Astrocyte of the hippocampus (primary cell): ENCODE measurements at places on chromosomes 16 and 17.
A peak's percentile ranks its signal among the peaks of the same experiment; 100 is the strongest.

GRCh38 chr17:61002316-61002736, 324.7 kb downstream of the BCAS3 start:
- DNase-seq, result peak; percentile 57

- no peak for DNase-seq
Observed at GRCh38 chr17:18006495-18007239, 32.3 kb downstream of the ATPAF2 start.

GRCh38 chr17:42050393-42051012, at the start of gene C17orf113:
Gene C17orf113 (minus strand): TSS chr17:42050601. CDS start chr17:42043376, 7,225 bp downstream.
- peak; percentile 69 for DNase-seq

GRCh38 chr16:71426880-71427615, 14.8 kb downstream of the TLE7 start:
- DNase-seq, result no peak

DNA sequence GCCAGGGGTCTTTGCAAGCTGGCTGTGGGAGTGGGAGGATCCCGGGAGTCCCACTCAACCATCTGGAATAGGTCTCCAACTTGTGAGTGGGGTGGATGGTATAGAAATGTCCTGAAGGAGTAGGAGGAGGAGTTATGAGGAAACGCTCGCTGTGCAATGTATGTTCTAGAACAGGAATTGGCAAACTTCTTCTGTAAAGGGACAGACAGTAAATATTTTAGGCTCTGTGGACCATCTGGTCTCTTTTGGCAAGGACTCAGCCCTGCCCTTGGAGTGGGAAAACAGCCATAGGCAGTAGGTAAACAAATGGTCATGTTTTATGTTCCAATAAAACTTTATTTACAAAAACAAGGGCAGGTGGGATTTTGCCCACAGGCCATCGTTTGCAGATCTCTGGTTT, 149.2 kb downstream of the NPIPB5 start:
- no peak for DNase-seq

DNA sequence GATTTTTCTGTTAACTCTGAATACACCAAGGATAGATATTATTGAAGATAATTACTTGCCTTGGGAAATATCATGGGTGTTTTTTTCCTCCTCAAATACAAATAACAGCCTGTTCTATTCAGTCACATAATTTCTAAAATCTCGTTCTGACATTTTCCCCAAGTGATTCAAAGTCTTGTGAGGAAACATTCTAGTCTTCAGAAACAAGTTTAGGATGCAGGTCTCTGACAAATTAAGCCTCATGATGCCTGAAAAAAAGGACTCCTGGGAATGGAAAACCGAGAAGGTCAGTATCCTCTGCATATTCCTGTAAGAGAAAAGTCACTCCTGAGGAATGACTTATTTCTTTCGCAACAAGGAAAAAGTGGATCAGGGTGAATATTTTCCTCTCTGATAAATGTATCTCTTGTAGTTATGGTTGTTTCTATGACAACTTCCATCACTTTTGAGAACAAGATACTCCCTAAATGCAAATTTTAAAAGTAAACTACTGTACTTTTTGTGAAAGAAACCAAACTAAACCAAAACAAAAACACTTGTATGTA, 384.6 kb downstream of the CNTNAP4 start:
- DNase-seq, result no peak

- no peak for DNase-seq
Observed at GRCh38 chr16:794091-794822, 5.8 kb downstream of the CHTF18 start.

- DNase-seq, result no peak
Observed at GRCh38 chr17:2656283-2656682, 55.3 kb downstream of the CLUH start.

DNA sequence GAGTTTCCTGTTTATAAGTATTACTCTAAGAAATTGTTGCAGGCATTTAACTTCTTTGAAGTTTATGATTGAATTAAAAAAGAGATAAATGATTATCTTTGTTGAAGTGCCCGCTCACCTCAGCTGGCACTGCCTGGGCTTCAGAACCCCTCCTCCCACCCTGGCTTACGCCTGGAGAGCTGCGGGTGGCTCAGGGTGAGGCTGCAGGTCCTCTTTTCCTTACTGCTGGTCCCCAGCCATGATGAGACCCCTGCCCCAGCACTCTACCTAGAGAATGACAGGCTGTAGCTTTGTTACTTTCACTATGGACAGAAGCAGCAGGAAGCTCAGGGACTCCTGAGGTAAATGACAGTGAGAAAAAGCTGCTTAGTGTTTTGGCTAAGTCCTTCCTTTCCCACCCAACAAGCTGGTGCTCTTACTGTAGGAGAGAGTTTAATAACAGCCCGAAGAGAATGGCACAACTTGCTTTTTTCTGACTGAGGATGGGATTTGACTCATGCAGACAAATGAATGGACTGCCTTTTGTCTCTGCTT, 62.1 kb downstream of the EPN2 start:
- no peak for DNase-seq

DNA sequence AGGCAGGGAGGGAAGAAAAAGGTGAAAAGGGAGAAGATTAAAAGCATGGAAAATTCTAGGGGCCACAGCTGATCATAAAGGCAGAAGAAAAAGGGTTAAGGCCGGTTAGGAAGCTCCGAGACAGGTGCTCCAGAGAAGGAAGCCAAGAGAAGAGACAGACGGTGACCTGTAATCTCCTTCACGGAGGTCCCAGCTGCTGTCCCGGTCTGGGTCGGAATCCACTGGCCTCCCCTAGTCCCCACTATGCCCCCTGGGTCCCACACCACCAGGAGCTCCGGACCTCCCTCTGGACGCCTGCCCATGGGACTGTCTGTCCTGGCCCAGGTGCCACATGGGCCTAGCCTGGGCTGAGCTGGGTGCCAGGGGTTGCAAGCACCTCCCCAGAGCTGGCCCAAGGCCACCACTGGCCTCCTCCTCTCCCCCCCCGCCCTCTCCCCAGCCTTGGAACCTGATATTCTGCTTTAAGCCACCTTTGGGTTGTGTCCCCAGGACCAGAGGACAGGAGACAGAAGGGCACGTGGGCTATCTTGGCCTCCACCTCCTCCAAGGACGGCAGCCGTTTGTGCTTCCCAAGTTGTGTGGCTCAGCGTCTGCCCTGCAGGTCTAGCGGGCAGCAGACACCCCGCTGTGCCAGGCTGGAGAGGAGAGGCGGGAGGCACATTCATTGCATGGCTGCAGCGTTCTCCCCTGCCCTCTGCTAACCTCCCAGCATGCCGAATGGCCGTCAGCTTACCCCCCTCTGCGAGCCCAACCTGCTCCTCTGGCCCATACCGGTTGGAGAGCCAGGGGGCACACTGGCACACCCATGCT, 102.4 kb downstream of the ENGASE start:
- DNase-seq, result no peak

GRCh38 chr17:1918346-1919162, 88.7 kb downstream of the RPA1 start:
- DNase-seq, result no peak

DNA sequence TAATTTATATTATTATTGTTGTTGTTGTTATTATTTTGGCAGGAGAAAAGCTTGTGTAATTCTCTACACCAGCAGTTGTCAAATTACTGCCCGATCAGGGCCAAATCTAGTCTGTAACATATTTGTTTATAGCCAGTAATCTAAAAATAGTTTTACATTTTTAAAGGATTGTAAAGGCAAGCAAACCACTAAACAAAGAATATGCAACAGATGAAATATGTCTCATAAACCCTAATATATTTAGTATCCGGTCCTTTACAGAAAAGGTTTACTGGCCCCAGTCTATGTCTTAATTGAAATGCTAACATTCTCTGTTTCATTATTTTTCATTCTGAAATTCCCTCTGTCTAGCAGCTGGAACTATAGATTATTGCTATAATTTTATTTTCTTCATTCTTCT, 709.5 kb downstream of the KCNJ2 start:
- no peak for DNase-seq

- DNase-seq, result no peak
Observed at GRCh38 chr16:3856367-3857141, 24.0 kb downstream of the CREBBP start.

GRCh38 chr16:7976563-7976962, 613.7 kb downstream of the TMEM114 start:
- DNase-seq, result no peak

GRCh38 chr16:9511389-9511788, 419.9 kb downstream of the HAPSTR1 start:
- DNase-seq, result no peak

GRCh38 chr16:2692948-2693651, 10.8 kb downstream of the KCTD5 start:
- DNase-seq, result peak; percentile 74

GRCh38 chr16:7443142-7443541, 110.5 kb downstream of the RBFOX1 start:
- DNase-seq, result no peak

- DNase-seq, result no peak
Observed at GRCh38 chr16:50532576-50532975, 15.6 kb upstream of the NKD1 start.

DNA sequence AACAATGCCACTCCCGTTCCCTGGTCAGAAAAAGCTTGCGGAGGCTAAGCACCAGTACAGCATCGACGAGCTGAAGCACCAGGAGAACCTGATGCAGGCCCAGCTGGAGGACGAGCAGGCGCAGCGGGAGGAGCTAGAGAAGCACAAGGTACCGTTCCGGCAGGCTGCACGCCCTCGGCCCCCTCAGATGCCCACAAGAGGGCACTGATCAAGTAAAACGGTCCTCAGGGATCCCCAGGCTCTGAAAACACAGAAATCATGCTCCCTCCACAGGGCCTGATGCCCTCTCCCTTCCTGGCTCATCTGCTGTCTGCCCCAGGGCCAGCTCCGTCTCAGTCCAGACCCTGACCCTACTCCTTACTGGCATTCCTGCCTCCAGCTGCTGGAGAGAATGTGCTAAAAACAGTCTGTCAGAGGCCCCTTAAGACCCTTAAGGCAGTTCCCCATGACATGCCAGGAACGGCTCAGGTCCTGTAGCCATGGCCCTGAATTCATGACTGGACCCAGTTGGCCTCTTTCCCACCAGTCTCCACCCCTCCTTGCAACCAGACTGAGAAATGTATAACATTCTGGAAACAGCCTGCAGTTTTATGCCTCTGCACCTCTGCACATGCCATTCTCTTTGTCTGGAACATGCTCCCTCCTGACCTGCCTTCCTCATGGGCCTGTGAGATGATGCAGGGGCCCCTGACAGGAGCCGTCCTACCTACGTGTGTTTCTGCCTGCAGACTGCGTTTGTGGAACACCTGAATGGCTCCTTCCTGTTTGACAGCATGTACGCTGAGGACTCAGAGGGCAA, 21.8 kb downstream of the DRC3 start:
- DNase-seq, result peak; percentile 69

- peak; percentile 74 for DNase-seq
Observed at GRCh38 chr17:28949185-28950016, 1.9 kb downstream of the PHF12 start.

- no peak for DNase-seq
Observed at GRCh38 chr16:8722025-8722348, 47.6 kb downstream of the ABAT start.

- DNase-seq, result no peak
Observed at GRCh38 chr17:77321649-77322513, 181.1 kb downstream of the SEC14L1 start.

- DNase-seq, result no peak
Observed at GRCh38 chr17:77872199-77872598, 86.3 kb upstream of the TNRC6C start.

- peak; percentile 63 for DNase-seq
Observed at GRCh38 chr17:67602974-67603373, 114.8 kb upstream of the NOL11 start.

DNA sequence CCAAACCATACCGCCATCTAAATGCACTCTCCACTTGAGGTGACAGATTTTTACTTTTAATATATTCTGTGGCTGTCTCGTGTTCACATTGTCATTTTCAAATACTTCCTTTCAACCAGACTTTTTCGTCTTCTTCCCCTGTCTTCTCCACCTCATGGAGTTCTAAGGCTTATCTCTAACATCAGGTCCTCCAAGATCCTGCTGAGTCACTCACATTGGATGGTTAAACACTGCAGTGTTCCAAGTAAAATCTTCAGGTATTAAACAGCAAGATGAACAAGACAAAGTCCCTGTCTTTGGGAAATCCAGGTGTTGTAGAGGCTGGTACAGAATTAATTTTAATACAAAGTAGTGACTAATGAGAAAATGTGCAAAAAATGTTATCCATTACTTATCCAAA, 330.2 kb upstream of the KIF2B start:
- no peak for DNase-seq

DNA sequence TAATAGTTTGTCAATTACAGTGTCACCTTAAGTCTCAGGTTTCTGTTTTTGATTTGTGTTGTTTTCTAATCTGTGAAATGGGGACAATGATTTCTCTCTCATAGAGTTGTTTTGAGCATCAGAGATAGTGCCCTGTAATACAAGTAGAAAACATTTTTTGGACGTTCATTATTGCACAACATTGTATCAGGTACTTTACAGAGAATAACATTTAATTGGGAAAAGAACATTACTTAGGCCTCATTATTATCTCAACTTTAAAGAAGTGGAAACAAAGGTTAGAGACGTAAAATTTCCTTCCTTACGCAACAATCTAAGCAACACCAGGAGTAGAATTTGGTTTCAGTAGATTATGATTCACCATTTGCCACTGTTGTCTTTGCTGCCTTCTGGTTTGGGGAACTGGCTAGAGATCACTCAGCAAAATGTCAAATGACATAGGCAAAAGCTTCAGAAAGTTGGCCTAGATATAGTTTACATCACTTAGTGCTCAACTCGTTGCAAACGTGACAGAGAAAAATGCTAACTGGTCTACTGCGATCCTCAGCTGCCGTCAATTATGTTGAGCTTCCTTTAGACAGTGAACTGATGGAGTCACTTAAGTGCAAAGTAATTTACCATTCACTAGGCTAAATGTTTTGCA, 1026.8 kb downstream of the CDH11 start:
- peak; percentile 12 for DNase-seq

DNA sequence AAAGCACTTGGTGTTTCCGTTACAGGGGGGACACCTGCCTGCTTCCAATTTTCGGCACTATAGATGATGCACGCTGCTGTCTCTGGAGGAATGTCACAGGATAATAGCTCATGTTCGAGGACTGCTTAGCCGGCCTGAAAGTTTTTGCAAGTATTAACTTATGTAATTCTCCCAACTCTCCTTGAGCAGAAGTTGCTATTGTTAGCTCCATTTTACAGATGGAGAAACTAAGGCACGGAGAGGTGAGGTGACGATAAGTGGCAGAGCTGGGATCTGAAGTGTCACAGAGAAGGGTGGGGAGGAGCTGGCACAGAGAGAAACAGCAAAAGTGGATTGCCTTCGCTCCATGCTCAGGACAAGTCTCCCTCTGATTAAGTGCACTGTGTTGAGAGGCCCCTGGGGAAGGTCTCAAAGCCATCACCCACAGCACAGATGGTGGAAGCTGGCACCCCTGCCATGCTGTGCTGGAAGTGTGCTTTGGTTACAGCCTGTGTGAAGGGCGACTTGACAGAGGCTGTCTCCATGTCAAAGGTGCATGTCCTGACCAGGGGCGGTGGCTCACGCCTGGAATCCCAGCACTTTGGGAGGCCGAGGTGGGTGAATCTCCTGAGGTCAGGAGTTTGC, 40.8 kb upstream of the MEAK7 start:
- no peak for DNase-seq
